Fibroblast of pulmonary artery (primary cell): ENCODE measurements at places on chromosomes 3 and 15.

GRCh38 chr3:146222204-146223046, 28.5 kb downstream of the PLSCR4 start:
- DNase-seq, result peak; percentile 64

GRCh38 chr3:159765030-159765859, 223.4 kb upstream of the IL12A start:
- DNase-seq, result peak; percentile 95

GRCh38 chr15:60316961-60317360, 80.8 kb downstream of the ANXA2 start:
- no peak for DNase-seq

- DNase-seq, result no peak
Measured at GRCh38 chr3:171803044-171803443, 7.2 kb downstream of the PLD1 start.

DNA sequence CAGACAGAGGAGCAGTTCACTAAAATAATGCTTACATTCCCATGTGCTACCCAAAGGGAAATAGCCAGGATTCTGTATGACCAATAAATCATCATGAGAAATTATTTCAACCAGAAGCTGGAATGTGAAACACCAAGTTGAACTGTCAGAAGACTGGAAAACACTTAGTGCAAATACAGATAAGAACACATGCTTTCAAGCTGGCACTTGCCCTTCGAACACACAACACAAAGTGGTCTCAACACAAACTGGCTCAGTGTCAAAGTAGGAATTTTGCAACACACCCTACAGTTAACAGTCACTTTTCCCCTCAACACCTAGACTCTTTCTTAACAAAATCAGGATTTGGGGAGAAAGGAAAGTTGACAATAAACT, 1.3 kb downstream of the FSD2 start:
- peak; percentile 18 for DNase-seq
